ENCODE measurements at places on chromosomes 1 and 21. TPM values are rescaled to one million over a fixed set of nuclear protein-coding genes. Genes with fewer than 3 reads are reported as not detected.

GRCh38 chr21:44370027-44370735, 16.8 kb downstream of the TRPM2 start:
- no peaks in the 10 kb centered on the region for H3K4me1 ChIP-seq
- H3K4me3 ChIP-seq: no peak overlapping the region
- no peaks in the 10 kb centered on the region for H3K36me3 ChIP-seq

SELENOF gene
- 204 TPM for total RNA-seq

- no peak overlapping the region for H3K4me3 ChIP-seq
- no peak overlapping the region for H3K27ac ChIP-seq
- DNase-seq: no peak
- H3K27me3 ChIP-seq: no peaks in the 10 kb centered on the region
Observed at GRCh38 chr1:150622303-150622975, 7.0 kb downstream of the ENSA start.

- H3K4me1 ChIP-seq: peaks cover 6% of the 10 kb centered on the region
- no peaks in the 10 kb centered on the region for H3K27me3 ChIP-seq
- peak overlapping the region; percentile 41 for H3K4me3 ChIP-seq
- peak overlapping the region; percentile 77 for H3K27ac ChIP-seq
- peak; percentile 87 for DNase-seq
Observed at GRCh38 chr1:215845234-215845891, 278.3 kb downstream of the KCTD3 start.

ASAP3 gene
- total RNA-seq: 32.1 TPM

- peak overlapping the region; percentile 17 for H3K4me3 ChIP-seq
- peak overlapping the region; percentile 79 for H3K27ac ChIP-seq
- peak; percentile 100 for DNase-seq
- H3K36me3 ChIP-seq: no peaks in the 10 kb centered on the region
Observed at GRCh38 chr1:96416111-96416595, 305.4 kb upstream of the PTBP2 start.

GRCh38 chr1:171256940-171257606, 8.8 kb downstream of the FMO1 start:
- H3K4me1 ChIP-seq: peaks cover 7% of the 10 kb centered on the region
- H3K27me3 ChIP-seq: peaks cover 3% of the 10 kb centered on the region
- DNase-seq: no peak

FMO2 gene
- total RNA-seq: not detected

ESRRG gene
- total RNA-seq: 0.79 TPM

BEND5 gene
- total RNA-seq: 2.7 TPM

CDC42BPA gene
- 31.2 TPM for total RNA-seq

DNA sequence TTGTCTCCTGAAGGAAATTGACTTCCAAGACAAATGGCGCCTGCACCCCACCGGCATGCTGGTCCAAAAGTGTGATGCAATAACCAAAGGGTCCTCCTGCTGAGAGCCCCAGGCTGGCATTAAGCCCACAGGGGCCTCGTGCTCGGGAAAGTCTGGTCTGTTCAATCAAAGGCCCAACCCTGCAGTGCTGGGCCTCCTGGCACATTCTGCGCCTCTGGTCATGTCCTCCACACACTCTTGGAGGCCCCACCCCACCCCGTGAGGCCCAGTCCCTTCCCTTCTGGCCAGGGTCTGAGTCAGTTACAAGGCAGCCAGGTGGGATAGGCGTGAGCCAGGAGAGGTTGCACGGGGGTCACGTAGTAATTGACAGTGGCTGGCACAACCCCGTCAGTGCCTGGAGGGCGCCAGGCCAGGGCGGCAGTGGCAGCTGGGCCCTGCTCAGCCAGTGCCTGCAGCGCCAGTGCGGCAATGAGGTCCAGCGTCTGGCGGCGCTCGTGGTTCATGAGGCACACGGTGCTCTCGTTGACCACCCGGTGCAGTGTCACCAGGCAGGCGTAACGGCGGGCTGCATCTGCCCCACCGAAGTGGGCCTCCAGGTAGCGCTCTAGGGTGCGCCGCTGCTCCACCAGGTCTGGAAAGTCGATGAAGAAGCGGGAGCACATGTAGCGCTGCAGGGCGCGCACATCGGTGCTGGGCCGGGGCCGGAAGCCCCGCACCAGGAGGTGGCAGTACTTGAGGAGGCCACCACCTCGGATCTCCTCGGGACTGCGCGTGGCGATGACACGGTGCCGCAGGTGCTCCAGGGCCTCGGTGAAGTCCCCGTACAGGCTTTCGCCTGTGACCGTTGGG, 6.8 kb downstream of the TENT5B start:
- H3K4me3 ChIP-seq: no peak overlapping the region
- no peak overlapping the region for H3K27ac ChIP-seq
- no peak for DNase-seq
- H3K36me3 ChIP-seq: no peaks in the 10 kb centered on the region
- H3K4me1 ChIP-seq: peaks cover 35% of the 10 kb centered on the region
- no peaks in the 10 kb centered on the region for H3K27me3 ChIP-seq

DNA sequence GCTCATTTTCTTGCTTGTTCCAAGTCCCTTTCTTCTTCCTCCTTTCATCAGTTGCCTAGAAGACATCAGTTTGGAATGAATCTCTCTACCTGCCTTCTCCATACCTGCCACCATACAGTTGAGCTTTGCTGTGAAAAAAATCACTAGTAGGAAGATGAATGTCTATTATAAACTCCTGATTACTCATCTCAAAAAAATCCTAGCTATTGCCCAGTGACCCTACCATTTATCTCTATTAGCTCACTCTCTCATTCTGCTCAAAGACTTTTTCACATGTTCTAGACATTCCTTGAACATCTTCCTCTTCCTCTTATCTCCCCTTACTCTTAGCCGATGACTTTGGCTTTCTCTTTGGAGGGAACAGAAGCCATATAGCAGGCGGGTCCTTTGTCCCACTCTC, 49.7 kb upstream of the HMGB4 start:
- no peak overlapping the region for H3K4me3 ChIP-seq
- peaks cover 5% of the 10 kb centered on the region for H3K27me3 ChIP-seq
- peaks cover 17% of the 10 kb centered on the region for H3K4me1 ChIP-seq
- H3K27ac ChIP-seq: no peak overlapping the region
- no peaks in the 10 kb centered on the region for H3K36me3 ChIP-seq

C1orf74 gene
- total RNA-seq: 2.6 TPM

GOLT1A gene
- 0.50 TPM for total RNA-seq

DNA sequence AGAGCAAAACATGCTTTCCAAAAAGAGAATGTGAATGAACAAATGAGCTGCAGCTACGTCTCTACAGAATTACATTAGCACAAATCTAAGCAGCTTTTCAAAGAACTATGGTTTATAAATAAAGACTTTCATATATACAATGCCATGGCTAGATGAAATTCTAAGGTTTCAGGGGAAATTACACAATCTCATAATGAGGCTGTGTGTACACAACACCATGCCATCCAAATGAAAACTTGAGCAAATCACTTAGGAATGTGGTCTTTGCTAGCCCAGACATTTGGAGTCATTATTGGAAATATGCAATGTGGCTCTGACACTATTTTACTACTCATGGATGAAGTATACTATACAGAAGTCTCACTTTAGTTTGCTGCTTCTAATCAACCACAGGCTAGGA, 37.5 kb downstream of the SPAG17 start:
- H3K36me3 ChIP-seq: no peaks in the 10 kb centered on the region
- no peaks in the 10 kb centered on the region for H3K4me1 ChIP-seq
- H3K27me3 ChIP-seq: no peaks in the 10 kb centered on the region
- H3K27ac ChIP-seq: no peak overlapping the region
- DNase-seq: peak; percentile 75

ANXA9 gene
- not detected for total RNA-seq

All from astrocyte (in vitro differentiated cells and primary cell).